ENCODE measurements at places on chromosomes 3 and 15.
A peak's percentile ranks its signal among the peaks of the same experiment; 100 is the strongest.

- no peak for DNase-seq
Measured at GRCh38 chr15:95044745-95045417, 813.5 kb downstream of the MCTP2 start.

DNA sequence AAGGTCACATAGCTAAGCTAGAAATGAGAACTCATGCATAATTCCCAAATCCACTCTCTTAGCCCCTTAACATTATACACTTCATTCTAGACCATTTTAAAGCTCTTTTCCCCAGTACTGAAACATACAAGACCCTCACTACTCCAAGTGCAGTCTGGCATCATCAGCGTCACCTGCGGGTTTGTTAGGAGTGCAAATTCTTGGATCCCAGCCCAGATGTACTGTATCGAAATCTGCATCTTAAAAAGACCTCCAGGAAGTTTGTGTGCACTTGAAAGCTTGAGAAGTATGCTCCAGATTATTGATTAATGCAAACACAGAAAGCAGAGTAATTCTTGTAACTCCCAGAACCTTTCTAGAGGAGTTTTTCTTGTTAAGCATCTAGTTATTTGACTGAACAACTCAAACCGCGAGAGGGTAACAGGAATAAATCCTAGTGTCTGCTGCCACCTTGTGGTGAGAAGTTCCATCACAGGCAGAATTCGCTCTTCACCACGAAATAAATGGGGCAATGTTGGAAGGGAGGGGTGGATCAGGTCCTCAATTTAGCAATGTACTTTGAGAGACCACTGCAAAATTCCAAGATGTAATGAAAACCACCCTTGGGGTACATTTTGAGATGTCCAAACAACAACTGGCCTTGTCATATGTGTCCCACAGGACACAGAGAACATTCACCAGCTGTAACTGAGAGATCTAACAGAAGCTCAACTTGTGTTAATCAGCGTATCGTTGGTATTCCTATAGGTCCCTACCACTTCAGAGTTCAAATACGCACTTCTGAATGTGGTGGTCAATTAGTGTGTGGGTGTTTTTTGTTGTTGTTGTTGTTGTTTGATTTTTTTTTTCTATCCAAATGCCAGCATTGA, 583 bp upstream of the C3orf49 start:
- DNase-seq: peak; percentile 57

DNA sequence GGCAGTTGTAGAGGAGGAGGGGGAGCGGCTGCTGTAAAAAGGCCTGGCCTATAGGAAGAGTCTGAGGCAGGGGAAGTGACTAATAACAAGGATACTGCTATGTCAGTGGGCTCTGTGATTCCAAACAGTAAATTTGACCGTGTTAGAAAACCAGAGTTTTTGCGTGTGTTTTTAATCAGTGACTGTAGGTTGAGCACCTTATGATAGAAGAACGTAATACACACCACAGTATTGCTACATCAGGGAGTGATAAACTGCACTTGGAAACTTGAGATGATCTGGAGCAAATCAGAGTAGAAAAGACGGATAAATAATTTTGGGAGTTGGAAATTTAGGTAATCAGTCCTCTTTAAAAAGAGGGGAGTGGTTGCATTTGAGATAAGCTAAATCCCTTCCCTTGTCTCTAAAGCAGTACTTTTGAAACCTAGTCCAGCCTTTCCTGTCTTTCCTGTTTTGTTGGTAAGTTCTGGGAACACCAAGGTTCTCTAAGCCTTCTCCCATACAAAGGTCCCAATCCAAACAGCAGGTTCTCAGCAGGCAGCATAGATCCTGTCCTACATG, 130.5 kb upstream of the NR2E3 start:
- DNase-seq: no peak

- DNase-seq: no peak
Measured at GRCh38 chr3:196990601-196991007, 22.0 kb upstream of the PIGZ start.

DNA sequence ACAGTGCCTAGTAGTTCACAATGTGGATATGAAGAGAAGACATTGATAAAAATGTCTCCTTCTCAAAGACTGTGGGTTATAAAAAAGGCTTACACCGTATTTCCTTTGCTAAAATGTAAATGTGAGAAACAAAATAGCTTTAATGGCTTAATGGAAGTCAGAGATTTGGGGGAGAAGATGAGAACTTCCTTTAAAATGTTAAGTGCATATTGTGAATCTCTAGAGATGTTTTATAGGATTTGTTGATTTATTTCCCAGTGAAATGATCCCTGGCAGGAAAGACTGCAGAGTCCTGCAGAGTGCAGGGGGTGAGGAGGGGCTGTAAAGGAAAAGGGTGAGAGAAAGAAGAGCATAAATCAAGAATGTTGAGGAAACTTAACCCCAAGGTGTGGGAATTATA, 305.1 kb downstream of the GAP43 start:
- DNase-seq: no peak

DNA sequence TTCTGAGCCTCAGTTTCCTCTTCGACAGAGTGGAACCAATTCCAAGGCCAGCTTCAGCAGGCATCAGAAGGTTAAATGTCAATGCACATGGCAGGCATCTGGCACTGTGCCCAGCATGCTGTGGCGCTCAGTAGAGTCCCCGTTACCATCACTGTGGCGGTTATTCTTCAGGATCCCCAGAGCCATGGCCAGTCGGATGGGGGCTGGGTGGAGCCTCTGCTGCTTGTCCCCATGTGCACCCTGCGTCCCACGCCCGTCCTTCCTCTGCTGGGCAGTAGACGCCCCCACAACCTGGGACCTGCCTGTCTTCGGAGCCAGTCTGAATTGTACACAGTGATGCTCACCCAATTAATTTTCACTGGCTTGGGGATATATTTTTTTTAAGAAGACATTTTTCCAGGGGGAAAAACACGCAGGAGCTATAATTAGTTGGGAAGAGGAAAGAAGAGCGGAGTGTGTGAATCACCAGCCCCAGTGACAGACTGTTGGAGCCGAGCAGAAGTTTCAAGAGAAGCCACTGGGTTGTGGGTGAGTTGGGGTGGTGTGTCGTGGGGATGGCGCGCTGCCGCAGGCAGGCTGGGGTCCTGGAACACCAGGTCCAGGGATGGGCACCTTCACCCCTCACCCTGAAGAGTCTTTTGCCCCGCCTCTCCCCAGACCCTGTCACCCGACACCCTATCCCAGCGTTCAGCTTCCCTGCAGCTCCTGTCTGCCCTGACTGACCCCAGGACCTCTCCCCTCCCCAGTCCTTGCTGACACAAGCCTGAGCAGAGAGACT, 26.8 kb upstream of the RPL29 start:
- DNase-seq: no peak

- no peak for DNase-seq
Measured at GRCh38 chr3:138449490-138449889, 15.1 kb downstream of the ESYT3 start.

- no peak for DNase-seq
Measured at GRCh38 chr15:93683651-93684050, 547.7 kb upstream of the MCTP2 start.

GRCh38 chr3:3443482-3443881, 264.0 kb upstream of the CRBN start:
- DNase-seq: no peak

DNA sequence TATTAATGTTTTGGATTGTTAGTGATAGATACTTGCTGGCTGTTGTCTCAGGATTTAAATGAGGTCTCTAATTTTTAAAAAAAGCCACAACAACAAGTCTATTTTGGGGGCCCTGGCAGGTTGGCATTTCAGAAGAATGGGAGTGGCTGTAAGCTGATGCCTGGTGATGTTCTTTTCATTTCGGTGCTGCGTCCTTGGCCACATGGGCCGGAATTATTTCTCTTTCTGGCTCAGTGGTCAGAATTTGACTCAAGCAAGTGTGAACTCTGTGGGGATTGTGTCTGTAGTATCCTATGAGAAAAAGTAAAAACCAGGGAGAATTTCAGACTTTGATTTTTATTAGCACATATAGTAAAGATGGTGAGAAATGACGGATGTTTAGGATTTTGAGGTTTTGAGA, 203.0 kb downstream of the AKAP13 start:
- no peak for DNase-seq

- DNase-seq: no peak
Measured at GRCh38 chr15:48170981-48171380, 7.1 kb downstream of the MYEF2 start.
